ENCODE measurements at places on chromosomes 1 and 21.

DNA sequence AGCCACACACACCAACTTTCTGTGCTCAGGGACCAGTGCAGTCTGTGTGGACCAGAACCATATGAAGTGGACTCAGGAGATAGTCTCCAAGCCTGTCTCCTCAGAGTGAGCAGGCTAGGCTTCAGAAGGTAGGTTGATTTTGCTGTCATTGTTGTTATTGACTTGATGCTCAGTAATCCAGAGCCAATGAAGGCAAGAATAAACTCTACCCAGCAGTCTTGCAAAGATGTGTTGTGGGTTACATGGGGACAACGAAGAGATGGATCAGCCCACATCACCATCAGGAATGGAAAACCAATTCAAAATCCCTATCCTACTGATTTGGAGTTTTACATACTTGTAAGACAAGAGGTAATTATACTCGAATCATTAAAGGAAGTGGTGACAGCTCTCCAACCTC, 37.4 kb downstream of the PHC2 start:
- DNase-seq = no peak

DNA sequence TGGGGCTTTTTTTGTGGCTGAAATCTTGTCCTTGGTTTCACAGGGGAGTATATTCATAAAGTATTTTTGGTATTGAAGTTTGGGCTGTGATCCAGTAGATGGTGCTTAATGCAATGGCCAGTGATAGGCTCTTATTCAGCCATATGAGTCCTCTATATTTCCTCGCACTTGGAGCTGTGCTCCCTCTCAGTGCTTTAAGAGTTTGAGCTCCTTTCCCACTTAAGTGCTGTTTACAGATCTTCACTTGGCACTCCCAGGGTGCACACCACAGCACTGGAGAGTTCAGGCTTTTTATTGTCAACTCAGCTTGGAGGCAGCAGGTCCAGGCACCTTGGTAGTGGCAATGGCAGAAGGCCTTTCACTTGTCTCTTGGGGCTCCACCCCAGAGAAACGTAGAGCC, 54.9 kb downstream of the DRAM2 start:
- no peak for DNase-seq

DNA sequence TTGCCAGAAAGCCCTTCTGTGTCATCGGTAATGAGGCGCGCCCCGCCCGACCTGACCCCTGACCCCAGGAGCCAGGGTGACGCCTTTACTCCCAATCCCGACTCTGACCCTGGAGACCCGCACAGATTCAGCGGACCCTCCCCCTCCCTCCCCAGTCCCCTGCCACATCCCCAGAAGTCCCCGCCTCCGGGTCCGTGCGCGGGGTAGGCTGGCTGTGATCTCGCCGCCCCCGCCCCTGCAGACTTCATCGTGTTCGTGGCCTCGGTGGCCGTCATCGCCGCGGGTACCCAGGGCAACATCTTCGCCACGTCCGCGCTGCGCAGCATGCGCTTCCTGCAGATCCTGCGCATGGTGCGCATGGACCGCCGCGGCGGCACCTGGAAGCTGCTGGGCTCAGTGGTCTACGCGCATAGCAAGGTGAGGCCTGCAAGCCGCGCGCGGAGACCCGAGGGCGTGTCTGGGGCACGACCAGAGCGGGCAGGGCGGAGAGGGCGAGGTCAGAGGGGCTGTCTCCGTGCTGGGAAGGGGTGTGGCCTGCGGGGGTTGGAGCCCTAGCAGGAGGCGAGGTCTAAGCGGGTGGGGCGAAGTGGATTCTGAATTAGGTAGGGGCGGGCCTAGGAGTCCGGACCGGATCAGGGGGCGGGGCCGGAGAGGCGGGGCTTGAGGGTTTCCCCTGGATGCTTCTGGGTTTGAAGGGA, 34.8 kb downstream of the KCNQ4 start:
- peak; percentile 77 for DNase-seq

GRCh38 chr1:147245129-147245528, 2.6 kb downstream of the CHD1L start:
- DNase-seq = no peak

DNA sequence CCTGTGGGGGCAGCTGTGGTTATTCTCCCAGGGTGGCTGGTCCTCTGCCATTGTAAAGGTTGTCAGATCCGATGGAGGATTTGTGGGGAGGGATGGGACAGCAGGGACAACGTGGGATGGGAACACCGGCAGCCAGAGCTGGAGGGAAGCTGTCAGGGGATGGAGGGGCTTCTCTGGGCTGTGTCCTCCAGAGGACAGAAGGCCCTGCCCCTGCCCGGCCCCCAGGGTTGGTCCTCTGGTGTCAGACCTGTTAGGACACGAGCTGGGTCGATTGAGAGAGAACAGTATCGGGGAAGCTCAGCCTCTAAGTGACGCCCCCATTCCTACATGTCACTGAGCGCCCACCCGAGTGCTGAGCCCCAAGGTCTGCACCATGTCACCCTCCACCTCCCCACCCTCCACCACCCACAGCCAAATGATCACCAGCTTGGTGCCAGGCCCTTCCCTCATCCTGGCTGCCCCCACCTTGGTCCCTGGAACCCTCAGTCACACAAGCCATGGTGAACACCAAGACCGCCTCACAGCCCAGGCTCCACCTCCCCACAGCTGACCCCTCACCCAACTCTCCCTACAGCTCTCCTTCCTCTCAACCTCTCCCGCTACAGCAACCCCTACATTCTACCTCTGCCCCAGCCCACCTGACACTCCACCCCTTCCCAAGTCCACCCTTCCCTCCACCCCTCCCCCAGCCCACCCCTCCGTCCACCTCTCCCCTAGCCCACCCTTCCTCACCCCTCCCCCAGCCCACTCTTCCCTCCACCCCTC, 244.4 kb downstream of the MATN1 start:
- DNase-seq = no peak

DNA sequence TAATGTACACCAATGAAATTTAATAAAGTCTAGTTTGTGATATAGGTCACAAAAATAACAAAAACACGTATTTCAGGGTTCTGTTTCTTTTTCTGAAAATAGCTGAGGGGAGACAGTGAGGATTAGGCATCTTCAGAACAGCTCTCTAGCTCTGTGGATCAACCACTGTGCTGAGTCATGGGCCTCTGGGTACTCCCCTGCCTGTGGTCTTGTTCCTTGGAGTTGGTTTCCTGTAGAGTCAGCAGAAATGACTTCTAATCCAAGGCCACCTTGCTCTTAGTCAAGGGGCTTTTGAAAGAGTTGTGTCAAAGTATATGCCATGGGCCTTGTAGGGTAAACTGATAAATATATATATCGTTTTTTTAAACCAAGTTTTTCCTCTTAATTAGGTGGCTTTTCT, 141.8 kb upstream of the ZRANB2 start:
- no peak for DNase-seq

DNA sequence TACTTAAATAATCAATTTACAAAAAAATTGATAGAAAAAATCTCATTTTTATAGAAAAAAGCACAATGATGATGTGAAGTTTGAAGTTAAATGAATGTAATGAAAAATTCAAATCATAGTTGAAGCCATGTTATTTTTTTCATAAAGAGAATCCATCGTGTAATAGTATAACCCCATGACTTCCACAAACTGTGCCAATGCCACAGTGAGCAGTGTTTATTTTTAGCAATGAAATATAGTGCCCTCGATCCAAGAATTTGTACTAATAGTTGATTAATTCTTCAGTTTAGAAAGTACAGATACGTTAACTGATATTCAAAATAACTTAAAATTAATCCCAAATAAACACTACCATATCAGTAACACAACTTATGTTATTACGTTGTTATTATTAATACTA, 225.9 kb downstream of the PTPRC start:
- no peak for DNase-seq

DNA sequence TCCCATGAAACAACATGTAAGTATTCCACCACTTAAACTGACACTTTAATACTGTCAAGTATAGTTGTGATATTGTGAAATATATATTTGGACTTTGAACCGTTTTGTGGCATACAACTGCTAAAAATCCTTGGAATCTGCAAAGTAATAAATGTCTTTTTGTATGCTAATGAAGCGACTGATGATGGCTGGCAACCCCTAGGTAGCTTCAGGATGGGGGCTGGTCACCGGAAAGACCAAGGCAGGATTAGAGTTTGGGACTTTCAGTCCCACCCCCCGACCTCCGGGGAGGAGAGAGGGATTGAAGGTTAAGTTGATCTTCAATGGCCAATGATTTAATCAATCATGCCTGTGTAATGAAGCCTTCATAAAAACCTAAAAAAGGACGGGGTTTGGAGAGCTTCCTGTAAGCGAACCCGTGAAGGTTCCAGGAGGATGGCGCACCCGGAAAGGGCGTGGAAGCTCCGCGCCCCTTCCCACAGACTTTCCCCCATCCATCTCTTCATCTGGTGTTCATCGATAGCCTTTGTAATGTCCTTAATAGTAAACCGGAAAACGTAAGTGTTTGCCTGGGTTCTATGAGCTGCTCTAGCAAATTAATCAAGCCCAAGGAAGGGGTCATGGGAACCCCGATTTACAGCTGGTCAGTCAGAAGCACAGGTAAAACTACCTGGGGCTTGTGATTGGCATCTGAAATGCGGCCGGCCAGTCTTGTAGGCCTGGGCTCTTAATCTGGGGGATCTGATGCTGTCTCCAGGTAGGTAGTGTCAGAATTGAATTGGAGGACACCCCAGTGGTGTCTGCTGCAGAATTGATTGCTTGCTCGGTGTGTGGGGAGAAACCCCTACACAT, 1.8 kb upstream of the ZNF281 start:
- DNase-seq = no peak

GRCh38 chr1:222384531-222384930, 163.4 kb downstream of the HHIPL2 start:
- no peak for DNase-seq

- DNase-seq = no peak
Observed at GRCh38 chr1:150282558-150282958, 204 bp downstream of the CIART start.

Measured in activated T-cell treated with anti-CD3 and anti-CD28 coated beads, Interleukin-2, amount 50 U/mL, for 4 hours (primary cell).